Right renal cortex interstitium (tissue), 3 donors: ENCODE measurements at places on chromosomes 2 and 18. TPM values are rescaled to one million over a fixed set of nuclear protein-coding genes. Genes with fewer than 3 reads are reported as not detected.

- no peak for DNase-seq
Observed at GRCh38 chr2:120514521-120514920, 168.6 kb downstream of the INHBB start.

CD8B2 gene
- polyA plus RNA-seq: 0.18 TPM

GRCh38 chr18:48811401-48811800 lies 139.4 kb downstream of the SMAD7 start:
- no peak for DNase-seq

DNA sequence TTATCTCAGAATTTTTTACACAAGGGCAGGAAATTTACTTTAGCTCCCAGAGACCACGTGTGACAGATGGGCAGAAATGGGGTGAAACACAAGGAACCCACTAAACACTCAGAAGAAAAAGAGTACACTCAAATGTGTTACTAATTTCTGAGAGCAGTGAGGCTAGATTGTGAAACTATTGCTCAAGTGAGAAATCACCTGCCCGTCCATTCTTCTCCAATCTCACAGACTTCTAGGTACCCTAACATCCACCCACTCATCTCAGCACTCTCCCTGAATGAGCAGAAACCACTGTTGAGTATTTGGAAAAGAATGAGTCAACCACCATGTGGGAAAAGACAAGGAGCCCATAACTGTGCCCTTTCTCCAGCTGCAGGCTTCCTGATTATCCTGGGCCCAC lies 293.0 kb upstream of the CDH2 start:
- DNase-seq: no peak

GRCh38 chr2:136236019-136236418 lies 118.1 kb upstream of the CXCR4 start:
- DNase-seq: no peak

GRCh38 chr2:40033781-40034180 lies 254.7 kb upstream of the THUMPD2 start:
- DNase-seq: no peak

DNA sequence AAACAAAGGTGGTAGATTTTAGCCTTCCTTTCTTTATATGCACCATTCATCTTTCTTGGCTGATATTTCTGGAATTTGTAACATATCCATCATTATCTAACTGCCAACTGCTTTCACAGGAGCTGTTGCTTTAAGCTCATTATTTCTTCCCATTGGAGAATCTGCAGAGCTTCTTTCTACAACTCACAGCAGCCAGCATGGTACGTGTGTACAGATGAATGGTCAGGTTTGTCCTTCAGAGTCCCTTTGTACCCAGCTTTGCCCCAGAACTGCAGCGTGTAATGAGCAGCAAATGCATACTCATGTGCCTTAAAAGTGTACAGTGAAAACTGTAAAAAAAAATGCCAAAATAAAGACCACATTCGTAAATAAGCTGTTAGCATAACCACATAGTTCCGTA lies 260.9 kb downstream of the FIGN start:
- DNase-seq: no peak
